CD4-positive, alpha-beta memory T cell (primary cell): ENCODE measurements at places on chromosomes 4 and X.
A peak's percentile ranks its signal among the peaks of the same experiment; 100 is the strongest.

DNA sequence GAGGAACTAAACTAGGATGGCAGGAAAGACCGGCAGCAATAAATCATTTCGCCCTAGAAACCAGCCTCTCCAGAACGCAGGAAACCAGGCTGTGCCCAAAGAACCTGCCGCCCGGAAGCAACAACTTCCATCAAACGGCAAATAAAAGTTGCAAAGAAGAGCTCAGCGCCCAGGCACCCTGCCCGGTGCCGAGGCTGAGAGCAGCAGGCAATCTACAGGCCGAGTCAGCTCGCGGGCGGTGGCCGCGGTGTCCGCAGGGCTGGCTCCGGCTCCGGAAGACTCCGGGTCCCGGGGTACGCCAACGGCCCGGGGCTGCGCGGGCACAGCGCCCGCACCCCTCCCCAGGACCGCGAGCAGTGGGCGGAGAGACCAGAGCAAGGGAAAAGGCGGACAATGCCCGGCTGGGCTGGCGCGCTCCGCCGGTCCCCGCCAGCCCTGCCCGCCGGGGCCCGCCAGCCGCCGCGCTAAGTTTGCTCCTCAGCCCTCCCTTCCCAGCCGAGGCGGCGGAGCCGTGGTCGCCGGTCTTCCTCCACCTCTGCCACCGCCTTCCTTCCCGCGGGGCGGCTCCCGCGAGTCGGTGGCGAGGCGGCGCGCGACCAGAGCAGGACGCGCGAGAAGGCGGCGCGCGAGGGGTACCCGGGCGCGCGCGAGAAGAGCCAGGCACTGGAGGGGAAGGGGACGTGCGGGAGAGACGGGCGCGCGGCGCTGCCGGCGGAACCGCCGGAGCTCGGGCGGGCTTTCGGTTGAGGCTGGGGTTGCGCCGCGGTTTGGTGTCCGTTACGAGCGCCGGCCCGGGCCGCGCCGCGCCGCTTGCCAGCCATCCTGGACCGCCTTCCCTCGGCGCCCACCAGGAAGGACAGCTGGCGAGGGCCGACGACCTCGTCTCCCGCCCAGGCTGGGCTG, 733 bp downstream of the FRYL start:
- peak; percentile 80 for DNase-seq

GRCh38 chrX:5431823-5432222, 796.8 kb downstream of the NLGN4X start:
- DNase-seq = no peak

GRCh38 chr4:101309925-101310324, 37.4 kb downstream of the PPP3CA start:
- no peak for DNase-seq

DNA sequence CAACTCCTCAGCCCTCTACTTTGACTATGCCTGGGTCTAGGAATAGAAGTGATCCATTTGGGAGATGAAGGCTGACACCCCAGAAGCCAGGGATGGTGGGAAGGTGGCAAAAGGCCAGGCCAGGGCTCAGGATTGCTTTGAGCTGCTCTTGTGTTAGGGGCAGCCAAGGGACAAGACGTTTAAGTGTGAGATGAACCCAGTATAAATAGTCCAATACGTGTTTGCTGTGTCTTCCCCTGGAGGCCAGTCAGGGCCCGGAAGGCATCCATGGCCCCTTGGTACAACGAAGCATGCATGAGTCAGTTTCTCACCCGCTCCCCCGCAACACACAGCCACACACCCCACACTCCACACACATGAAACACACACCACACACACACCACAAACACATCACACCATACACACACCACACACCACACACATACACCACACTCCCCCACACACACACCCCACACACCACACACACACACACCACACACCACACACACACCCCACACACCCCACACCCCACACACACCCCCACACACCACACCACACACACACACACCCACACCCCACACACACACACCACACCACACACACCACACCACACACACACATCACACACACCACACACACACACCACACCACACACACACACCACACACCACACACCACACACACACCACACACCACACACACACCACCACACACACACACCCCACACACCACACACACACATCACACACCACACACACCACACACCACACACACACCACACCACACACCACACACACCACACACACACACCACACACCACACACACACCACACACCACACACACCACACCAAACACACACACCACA, 5.1 kb downstream of the STARD8 start:
- DNase-seq = no peak

DNA sequence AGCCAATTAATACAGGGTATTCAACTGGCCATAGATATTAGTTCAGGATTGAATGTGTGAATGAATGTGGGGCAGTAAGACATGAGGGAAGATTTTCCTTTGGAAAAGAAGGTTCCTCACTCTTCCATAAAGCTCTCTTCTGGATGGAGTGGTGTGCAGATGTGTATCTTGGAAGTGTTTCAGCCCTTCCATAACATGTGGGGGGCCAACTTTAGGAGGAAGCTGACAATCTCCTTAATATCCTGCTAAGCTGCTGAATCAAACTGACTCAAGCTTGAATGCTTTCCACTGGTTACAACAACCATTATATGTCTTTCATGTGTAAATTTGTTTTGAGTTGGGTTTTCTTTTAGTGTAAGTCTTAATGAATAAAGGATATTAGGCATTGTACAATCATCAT, 40.3 kb downstream of the FANCB start:
- DNase-seq = no peak

DNA sequence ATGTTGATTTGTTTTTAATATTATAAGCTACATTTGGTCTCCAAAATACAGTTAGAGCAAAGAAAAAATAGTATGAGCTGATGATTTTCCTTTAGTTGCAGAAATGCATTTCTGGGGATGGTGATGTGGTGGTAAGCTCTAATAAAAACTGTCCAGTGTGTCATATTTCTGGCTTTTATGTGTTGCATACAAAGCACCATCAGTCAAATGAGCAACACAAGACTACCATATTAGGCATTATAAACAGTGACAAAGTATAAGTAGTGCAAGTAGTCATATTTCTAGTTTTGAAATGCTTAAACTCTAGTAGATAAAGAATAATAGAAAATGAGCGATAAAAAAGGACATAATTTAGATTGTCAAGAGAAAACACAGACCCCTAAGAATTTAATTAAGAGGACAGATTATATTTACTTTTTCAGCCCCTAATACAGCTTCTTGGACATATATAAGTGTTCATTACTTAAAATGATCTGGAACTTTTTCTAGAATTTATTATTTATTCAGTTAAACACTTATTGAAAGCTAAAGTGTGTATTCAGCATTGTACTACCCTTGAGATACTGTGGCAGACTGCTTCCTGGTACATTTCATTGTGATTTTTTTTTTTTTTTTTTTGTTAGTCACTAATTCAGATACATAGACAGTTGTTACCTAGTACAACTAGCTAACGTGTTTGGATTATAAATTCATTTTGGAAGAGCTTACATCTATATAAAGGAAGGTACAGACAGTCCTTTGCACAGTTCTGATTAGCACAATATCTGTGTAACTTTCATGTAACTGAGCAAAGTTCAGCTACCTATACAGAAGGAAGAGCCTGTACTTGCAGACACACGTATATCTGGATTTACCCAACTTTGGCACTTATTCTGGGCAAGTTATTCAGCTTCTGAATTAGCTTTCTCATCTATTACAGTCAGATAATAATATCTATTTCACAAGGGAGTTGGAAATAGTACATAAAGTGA, 22.3 kb downstream of the RAP1GDS1 start:
- no peak for DNase-seq

DNA sequence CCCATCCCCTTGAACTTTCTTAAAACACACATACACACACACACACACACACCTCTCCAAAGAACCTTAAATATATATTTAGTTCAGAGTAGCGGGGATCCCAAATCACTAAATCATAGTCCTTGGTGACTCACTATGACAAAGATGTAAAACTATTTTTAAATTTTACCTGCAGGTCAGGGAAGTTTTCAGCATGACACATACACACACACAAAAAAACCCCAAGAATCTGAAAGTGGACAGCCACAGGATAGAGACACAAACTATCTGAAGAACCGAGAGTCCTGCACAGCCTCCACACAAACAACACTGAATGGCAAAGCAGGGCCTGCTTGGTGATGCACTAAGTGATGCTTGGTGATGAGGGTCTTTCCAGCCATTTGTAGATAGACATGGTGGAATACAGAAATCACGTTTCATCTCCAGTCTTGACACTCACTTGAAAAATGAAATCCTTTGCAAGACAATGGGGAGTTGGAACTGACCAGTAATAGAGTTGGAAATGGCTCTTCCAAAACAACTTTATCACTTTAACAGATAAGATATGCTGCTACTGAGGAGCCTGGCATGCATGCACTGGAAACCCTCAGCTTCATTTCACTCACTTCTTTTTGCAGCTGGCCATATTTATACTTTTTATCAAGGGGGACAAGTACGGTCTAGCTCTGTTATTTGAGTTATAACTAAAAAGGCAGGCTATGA, 307.3 kb downstream of the RAPGEF2 start:
- DNase-seq = no peak

DNA sequence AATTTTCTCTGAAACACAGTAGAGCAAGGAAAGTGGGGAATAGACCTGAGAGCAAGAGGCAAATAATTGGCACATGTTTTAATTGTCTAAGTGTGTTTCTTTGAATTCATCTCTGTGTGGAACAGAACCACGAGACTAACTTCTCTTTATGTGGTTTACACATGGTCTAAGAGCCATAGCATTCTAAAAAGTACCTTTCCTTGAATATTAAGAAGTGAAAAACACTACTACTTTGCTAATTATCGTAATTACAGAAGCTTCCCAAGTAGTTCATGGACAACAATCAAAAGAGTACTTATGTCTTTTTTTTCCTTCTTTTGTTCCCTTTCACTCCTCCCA, 2.9 kb upstream of the CYBB start:
- DNase-seq = no peak

DNA sequence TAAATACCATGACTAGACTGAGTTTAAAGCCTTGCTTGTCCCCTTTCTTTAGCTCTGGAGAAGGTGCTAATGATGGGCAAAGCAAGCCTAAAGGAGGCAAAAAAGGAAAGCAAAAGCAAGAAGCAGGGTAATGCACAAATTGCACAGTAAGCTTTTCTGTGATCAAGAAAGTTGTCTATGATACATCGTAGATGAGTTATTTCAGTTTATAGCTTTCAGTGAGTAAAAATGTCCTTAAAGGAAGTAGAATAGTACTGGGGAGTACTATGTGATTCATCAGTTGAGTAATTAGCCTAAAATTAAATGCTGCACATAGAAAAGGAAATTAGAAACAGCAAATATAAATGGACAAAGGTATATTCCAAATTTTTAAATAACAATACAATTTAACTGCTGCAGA, 50.2 kb upstream of the PDE5A start:
- DNase-seq = no peak

- DNase-seq = no peak
These were observed 930.2 kb upstream of the DIAPH2 start for GRCh38 chrX:95754411-95754810.

- no peak for DNase-seq
These were observed 54.5 kb upstream of the DCTD start for GRCh38 chr4:182971702-182972101.

GRCh38 chr4:185011408-185011807, 6.9 kb upstream of the HELT start:
- no peak for DNase-seq

DNA sequence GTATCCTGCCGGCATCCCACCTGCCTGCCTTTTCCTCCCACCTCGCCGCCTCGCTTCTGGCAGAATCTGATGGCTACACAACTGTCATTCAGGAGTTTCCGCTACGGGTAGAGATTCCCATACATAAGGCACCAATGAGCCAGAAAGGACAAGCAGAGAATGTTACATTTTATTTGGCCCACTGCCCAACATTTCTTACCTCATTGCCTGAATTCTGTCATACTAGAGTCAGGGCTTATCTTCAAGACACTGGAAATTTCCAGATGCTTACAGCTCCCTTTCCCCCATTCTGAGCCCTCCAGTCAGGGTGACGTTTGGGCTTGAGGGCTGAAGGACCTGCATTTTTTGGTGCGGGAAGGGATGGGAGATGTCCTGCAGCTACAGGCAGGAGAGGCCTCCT, 113.0 kb downstream of the NHS start:
- DNase-seq = no peak

- no peak for DNase-seq
These were observed 176.9 kb upstream of the ARHGEF9 start for GRCh38 chrX:63961964-63962363.

DNA sequence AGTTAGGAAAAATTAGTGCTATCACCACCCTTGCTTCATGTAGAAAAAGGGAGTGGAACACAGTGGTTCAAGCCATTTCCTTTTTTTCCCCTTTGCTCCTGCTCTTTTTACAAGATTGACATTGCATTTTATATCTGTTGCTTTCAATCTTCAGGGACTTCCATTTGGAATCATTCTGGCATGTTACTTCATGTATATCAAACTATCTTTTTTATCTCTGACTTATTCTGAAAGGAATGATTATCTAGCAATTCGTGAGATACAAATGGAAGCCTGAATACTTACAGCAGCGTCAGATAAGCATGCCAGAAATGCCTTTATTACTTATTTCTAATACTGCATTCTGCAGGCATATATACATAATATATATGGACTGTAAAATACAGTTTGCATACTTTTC, 20.4 kb downstream of the ADGRL3 start:
- no peak for DNase-seq

- DNase-seq = no peak
These were observed 79.0 kb downstream of the SOX3 start for GRCh38 chrX:140425712-140426395.

- DNase-seq = no peak
These were observed 299.7 kb downstream of the LDB2 start for GRCh38 chr4:16598597-16599206.

DNA sequence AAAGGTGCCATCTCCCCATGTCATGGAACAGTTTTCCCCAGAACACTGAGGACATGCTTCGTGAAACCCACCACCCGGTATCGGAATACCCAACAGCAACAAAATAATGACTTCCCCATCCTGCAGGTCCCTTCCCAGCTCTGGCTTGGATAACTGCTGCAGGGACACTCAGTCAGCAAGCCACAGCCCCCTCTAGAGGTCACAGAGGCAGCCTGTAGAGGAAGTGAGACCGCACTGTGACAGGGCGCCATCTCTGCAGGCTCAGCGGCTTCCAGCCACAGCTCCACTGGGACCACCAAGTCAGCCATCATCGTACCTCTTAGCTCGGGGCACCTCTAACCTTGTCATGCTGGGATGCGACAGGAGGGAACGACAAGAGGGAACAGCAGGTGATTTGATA, 315.9 kb downstream of the LDB2 start:
- DNase-seq = no peak

- DNase-seq = no peak
These were observed 5.4 kb downstream of the HTRA3 start for GRCh38 chr4:8274765-8275547.

DNA sequence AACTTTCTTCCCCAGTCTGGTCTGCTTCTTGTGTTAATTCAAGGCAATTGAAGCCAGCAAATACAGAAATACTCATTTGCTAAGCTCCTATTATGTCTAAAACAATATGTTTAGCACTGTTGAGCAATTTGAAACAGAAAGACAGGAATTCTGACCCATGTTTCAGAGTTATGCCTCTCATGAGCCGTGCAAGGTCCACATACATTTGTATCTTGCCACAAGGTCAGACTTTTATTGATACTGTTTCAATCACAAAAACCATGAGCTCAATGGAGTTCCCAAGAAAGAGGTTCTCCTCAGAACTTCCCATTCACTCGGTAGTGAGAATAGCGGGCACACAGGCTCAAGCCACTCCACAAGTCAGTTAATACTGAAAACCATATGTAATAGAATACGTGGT, 47.6 kb upstream of the SPRY1 start:
- DNase-seq = no peak

GRCh38 chr4:178937130-178937529, 1494.9 kb upstream of the AGA start:
- no peak for DNase-seq
